NCI-H524 treated with DMSO at 0.1 percent for 48 hours (cell line): ENCODE measurements at places on chromosomes 6 and 20.

DNA sequence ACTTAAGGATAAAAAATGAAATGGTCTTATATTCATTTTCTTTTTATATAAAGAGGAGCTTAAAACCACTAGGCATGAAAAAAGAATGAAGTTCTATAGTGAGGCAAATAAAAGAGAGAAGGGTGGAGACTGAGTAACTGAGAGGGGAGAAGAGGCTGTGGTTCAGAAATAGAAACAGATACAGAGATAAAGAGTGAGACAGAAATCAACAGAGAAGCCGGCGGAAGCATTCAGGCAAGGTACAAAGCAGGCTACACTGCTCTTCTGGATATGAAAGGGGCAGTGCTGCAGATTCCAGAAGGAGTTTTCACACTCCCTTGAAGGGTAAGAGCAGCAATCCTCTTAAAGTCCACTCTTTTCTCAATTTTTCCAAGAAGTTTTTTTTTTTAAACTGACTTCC lies 29.9 kb downstream of the NFATC2 start:
- DNase-seq, result no peak

GRCh38 chr6:149964308-149965193 lies 808 bp downstream of the ULBP1 start:
- no peak for DNase-seq

GRCh38 chr6:107490566-107491137 lies 735 bp downstream of the SOBP start:
- DNase-seq, result no peak

- DNase-seq, result no peak
These were observed 20.2 kb upstream of the GJE1 start for GRCh38 chr6:142112451-142113061.

- DNase-seq, result no peak
These were observed 24.7 kb downstream of the DACT2 start for GRCh38 chr6:168294901-168295300.

DNA sequence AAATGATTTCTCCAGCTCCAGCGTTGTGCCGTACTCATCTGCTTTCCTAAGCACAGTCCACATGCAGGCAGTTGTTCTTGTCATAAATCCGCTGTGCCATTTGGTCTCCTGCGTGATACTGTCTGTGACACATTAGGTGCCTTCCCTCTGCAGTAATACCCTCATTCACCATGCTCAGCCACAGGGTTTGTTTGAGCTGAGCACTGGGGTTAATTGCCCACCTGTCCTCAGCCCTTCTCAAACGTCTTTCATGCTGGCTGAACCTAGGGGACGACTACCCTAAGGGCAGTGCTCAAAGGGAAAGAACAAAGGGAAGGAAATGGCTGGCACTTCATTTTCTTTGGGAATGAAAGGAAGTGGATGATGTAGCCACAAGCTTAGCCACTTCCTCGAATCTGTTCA lies 64.2 kb upstream of the MYLIP start:
- DNase-seq, result peak; percentile 42

- DNase-seq, result no peak
These were observed 354.4 kb downstream of the ZFAND3 start for GRCh38 chr6:38173909-38174308.

DNA sequence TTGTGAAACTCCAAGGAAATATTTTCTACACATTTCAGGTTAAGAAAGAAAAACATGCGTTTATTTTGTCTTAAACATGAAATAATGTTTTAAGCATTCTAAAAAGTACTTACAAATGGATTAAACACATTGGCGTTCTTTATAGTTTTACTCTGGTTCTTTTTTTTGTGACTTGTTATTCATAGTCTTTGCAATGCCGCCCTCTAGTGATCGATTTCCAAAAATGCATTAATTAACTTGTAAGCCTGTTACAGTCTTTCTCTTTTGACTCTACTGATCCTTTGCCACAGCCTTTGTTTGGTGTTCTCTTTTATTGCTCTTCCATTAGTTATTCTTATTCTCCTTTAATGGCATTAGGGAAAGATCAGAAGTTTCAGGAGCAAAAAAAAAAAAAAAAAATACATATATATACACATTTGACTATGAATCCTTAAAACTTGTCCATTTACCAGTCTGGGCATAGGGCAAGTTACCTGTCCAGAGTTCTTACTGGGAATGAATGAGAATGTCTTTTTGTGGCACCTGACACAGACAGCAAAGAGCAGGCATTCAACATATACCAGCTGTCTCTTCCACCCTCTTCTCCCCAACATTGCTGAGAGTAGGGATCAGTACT lies 59.9 kb downstream of the MACROD2 start:
- peak; percentile 36 for DNase-seq

DNA sequence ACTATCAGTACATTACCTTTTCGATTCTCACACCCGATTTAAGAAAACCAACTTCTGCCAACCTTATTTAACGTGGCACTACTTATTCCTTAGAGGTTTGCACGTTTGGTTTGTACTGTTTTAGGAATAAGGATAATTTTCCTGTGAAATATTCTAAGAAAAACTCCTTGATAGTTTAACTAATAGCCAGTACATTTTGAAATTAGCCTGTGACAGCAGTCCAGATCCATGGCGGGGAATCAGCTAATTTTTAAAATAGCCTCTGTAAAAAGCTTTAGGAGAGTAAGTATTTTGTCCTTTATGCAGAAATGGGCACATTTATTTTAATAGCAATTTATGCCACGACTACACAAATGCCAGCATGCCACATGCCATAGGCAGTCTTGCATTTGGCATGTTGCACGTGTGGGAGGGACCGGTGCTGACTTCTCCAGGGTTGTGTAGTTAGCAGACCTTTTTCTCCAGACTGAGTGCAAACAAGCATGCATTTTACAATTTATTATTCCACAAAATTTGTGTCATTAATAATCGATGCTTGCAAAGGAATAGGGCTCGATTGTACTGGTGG lies 6.2 kb downstream of the FOXC1 start:
- no peak for DNase-seq
